ENCODE measurements at places on chromosomes 13 and 19. TPM values are rescaled to one million over a fixed set of nuclear protein-coding genes. Genes with fewer than 3 reads are reported as not detected.
A peak's percentile ranks its signal among the peaks of the same experiment; 100 is the strongest.

DNA sequence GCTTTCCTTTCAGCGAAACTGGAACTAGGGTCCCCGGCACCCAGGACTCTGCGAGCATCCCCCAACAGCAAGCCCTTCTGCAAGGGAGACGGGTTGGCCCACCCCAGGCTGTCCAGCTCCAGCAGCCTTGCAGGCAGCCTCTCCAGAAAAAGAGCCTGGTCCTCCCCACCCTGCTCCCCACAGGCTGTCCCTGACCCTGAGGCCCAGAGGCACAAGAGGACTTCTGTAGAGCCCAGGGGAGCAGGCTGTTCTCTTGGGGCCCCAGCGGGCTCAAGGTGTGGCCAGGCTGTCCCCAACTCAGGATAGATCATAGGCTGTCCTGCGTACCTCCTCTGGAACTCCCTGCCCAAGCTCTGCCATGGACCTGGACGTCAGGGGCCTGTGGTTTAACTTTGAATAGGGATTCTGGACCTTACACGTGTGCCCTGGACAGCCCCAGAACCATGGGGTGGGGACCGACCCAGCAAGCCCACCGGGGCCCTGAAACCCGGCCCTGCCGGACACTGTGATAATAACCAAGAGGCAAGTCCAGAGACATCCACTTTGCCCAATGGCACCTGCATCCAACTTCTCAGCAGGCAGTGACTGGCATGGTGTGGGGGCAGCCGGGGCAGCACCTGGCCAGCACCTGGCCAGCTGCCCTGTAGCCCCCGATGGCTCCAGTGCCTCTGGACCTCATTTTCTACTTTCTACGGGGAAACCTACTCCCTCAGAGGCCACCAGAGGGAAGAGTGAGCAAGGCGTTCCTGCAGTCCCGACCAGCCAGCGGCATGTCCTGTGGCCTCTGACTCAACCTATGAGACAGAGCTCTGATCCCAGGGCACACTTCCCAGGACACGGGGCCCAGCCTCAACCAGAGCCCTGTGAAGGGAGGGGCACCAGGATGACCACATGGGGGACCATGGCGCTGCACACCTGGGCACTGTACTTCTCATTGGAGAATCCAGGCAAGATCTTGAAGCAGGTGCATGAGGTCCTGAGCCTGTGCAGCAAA is 50.9 kb upstream of the TPM4 start:
- no peaks in the 10 kb centered on the region for H3K36me3 ChIP-seq
- no peak for DNase-seq
- no peaks in the 10 kb centered on the region for H3K27me3 ChIP-seq
- no peak overlapping the region for H3K4me3 ChIP-seq
- H3K4me1 ChIP-seq, result no peaks in the 10 kb centered on the region

GRCh38 chr13:74336546-74336945 is 202.3 kb upstream of the KLF12 start:
- no peak overlapping the region for H3K4me3 ChIP-seq
- no peaks in the 10 kb centered on the region for H3K36me3 ChIP-seq
- no peak overlapping the region for H3K27ac ChIP-seq
- no peak for DNase-seq
- no peaks in the 10 kb centered on the region for H3K27me3 ChIP-seq

- no peak for DNase-seq
- H3K36me3 ChIP-seq, result no peaks in the 10 kb centered on the region
- H3K4me3 ChIP-seq, result no peak overlapping the region
- H3K27ac ChIP-seq, result no peak overlapping the region
- no peaks in the 10 kb centered on the region for H3K27me3 ChIP-seq
- no peaks in the 10 kb centered on the region for H3K4me1 ChIP-seq
These were observed 402.7 kb downstream of the IRS2 start for GRCh38 chr13:109383683-109384082.

DNA sequence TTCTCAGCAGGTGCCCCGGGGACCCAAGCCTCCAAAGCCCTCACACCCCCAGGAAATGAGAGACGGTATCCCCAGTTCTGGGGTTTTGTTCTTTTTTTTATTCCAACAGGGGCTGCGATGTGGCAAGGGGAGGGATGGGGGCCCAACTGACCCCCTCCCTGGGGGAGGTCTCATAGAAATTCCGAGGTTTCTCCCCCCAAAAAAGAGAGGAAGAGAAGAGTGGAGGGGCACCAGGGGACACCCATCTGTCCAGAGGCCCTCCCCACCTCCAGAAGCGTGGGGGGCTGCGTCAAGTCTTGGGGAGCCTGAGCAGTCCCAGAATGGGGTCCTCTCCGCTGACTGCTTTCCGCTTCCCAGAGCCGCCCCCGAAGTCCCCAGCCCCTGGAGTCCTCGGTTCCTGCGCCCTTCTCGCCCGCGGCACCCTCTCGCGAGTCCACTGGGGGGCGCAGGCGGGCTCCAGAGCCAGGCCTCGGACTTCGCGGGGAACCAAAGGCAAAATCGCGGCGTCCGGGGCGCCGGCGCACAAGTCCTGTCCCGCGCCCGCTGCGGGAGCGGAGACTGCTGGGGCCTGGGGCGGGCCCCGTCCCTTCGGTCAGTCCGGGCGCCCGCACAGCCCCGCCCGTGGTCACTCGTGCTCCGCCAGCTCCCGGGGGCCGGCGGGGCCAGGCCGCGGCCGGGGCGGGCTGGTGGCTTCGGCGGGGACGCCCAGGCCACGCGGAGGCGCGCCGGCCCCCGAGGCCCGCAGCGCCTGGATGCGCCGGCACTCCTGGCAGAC is 4.4 kb upstream of the ATP1A3 start:
- peaks cover 91% of the 10 kb centered on the region for H3K27me3 ChIP-seq
- H3K27ac ChIP-seq, result no peak overlapping the region
- H3K4me1 ChIP-seq, result no peaks in the 10 kb centered on the region
- no peak overlapping the region for H3K4me3 ChIP-seq
- DNase-seq, result no peak

- no peak overlapping the region for H3K27ac ChIP-seq
- no peaks in the 10 kb centered on the region for H3K27me3 ChIP-seq
- H3K4me3 ChIP-seq, result no peak overlapping the region
- no peaks in the 10 kb centered on the region for H3K4me1 ChIP-seq
These were observed 210.1 kb downstream of the TBC1D4 start for GRCh38 chr13:75271846-75272245.

DNA sequence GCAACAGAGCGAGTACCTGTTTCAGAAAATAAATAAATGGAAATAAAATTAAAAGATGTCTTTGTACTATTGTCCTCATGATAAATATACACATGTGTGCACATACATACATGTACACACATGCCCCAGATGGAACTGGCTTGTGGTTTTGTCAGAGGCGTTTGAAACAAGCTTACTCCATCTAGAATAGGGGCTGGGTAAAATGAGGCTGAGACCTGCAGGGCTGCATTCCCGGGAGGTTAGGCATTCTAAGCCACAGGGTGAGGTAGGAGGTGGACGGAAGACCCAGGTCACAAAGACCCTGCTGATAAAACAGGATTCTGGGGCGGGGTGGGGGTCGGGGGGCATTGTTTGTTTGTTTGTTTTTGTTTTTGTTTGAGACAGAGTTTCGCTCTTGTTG is 8.1 kb upstream of the SIN3B start:
- H3K27ac ChIP-seq, result no peak overlapping the region
- no peaks in the 10 kb centered on the region for H3K36me3 ChIP-seq
- H3K4me3 ChIP-seq, result no peak overlapping the region
- no peaks in the 10 kb centered on the region for H3K27me3 ChIP-seq
- H3K4me1 ChIP-seq, result peaks cover 9% of the 10 kb centered on the region

CLDND2 gene
- not detected for total RNA-seq

ZNF837 gene
- total RNA-seq, result 6.6 TPM

PMIS2 gene
- not detected for total RNA-seq

- DNase-seq, result no peak
- no peaks in the 10 kb centered on the region for H3K4me1 ChIP-seq
- H3K27ac ChIP-seq, result no peak overlapping the region
These were observed 98.8 kb downstream of the COL4A1 start for GRCh38 chr13:110208116-110208515.

GRCh38 chr13:53144826-53145225 is 116.2 kb downstream of the OLFM4 start:
- no peak for DNase-seq
- no peaks in the 10 kb centered on the region for H3K4me1 ChIP-seq
- H3K27me3 ChIP-seq, result no peaks in the 10 kb centered on the region
- no peak overlapping the region for H3K4me3 ChIP-seq

DNA sequence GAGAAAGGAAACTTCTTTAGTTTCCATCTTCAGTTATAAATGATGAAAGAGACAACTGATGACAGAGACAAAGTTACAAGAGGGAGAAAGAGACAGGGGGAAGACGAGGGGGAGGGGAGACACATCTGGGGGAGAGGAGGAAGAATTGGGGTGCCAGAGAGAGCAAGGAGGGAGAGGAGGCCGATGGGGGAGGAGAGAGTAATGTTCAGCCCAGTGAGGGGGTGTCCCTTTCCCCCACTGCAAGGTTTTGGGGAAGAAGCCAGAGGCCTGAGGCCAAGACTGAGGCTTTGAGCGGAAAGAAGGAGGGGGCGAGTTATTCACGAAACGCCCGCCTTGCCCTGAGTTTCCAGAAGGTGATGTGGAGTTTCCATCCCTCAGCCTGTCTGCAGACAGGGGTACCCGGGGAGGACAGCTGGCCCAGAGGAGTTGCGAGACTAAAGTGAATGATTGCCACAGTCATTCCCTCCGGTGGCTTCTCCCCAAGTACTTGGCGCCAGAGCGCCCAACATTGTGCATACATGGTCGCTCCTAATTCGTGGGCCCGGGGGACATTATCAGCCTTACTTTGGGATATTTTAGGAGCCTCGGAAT is 558 bp upstream of the PPAN start:
- peak overlapping the region; percentile 62 for H3K27ac ChIP-seq
- no peak for DNase-seq
- peaks cover 8% of the 10 kb centered on the region for H3K4me1 ChIP-seq
- H3K4me3 ChIP-seq, result peak overlapping the region; percentile 74

PDX1 gene
- total RNA-seq, result not detected

- DNase-seq, result no peak
- no peaks in the 10 kb centered on the region for H3K4me1 ChIP-seq
- no peaks in the 10 kb centered on the region for H3K36me3 ChIP-seq
- H3K4me3 ChIP-seq, result peak overlapping the region; percentile 86
- H3K27ac ChIP-seq, result peak overlapping the region; percentile 96
These were observed 2.0 kb downstream of the BICRA start for GRCh38 chr19:47610902-47611301.

CDC42EP5 gene
- 8.8 TPM for total RNA-seq

ESD gene
- 110 TPM for total RNA-seq

ZNF534 gene
- total RNA-seq, result not detected

STOML3 gene
- not detected for total RNA-seq

- H3K4me1 ChIP-seq, result no peaks in the 10 kb centered on the region
- H3K27me3 ChIP-seq, result no peaks in the 10 kb centered on the region
- no peak overlapping the region for H3K27ac ChIP-seq
- H3K36me3 ChIP-seq, result no peaks in the 10 kb centered on the region
These were observed 24.6 kb upstream of the CCDC124 start for GRCh38 chr19:17908244-17908643.

ZNF829 gene
- 8.9 TPM for total RNA-seq

FCAR gene
- total RNA-seq, result 1.3 TPM

ZSWIM9 gene
- 2.9 TPM for total RNA-seq

DNA sequence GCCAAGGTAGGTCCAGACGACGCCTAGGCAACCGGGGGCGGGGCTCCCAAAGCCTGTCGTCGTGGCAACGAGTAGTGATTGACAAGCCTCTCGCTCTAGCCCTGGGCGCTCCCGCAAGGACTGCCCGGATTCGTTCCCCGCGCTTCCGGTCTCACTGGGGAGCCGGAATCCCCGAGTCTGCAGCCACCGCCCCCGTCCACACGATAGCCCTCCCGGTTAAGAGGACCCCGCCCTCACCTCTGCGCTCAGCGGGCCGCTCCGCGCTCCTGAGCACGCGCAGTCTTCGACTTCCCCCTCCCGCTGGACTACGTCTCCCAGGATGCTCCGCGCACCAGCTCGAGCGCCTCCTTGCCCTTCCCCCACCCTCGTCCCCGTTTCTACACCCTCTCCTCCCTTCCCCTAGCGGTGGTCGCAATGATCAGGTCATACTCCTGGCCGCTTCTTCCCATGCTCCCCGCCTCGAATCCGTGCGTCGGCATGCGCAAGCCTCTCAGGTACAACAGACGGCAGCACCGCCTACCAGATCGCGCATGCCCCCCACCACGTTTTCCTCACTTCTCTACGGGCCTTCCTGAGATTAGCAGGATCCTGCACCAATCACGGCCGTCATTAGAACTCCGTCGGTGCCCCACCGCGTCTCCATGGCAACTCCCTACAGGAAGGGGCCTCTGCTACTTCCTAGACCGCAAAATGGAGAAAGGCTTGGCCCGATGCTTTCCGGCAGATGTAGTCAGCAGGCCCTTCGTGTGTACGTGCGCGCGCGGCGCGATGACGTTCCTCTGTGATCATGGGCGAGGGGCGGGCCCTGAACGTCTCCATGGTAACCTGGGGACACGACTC is at the start of gene MZF1:
MZF1 (minus strand) TSS at position 518 of the 840 bp plus-strand sequence. CDS start 1,946 bp downstream, outside the sequence.
- peak within 1 kb of the TSS; percentile 98 for H3K27ac ChIP-seq
- no peaks in the 10 kb centered on the region for H3K36me3 ChIP-seq
- DNase-seq, result peak; percentile 100
- H3K27me3 ChIP-seq, result no peaks in the 10 kb centered on the region

DNA sequence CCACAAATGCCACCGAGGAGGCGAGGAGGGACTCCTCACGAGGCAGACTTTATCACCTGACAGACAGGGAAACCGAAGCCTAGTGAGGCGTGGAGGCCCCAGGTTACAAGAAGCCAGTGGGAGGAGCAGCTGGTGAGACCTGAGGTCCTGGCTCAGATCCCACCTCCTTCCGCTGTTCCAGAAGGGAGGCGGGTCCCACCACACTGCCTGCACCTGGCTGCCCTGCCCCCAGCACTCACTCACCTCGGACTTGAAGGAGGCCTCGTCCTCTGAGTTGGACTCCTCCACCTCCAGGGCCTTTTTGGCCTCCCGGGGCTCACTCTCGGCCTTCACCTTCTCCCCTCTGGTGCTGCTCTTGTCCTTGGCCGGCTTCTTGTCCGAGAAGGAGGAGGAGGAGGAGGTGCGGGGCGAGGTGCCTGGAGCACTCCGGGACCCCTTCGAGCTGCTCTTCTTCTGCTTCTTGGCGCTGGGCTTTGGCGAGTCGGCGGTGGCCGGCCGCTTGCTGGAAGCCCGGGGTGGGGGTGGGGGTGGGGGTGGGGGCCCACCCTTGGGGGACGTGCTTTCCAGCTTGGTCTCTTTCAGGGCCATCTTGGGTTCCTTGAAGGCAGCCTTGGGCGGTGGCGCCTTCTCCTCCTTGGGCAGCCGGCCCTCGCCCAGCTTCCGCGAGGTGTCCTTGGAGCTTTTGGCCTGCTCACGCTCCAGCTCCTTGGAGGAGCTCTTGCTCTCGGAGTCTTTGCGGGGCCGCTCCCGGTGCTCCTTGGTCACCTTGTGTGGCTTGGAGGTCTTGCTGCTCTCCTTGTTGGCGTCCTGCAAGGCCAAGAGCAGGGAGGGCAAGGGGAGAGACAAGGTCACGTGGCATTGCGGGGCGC is 57.7 kb downstream of the MLLT1 start:
- no peak overlapping the region for H3K4me3 ChIP-seq
- H3K27ac ChIP-seq, result no peak overlapping the region
- DNase-seq, result no peak
- H3K36me3 ChIP-seq, result no peaks in the 10 kb centered on the region
- H3K27me3 ChIP-seq, result no peaks in the 10 kb centered on the region

GRCh38 chr13:44231786-44232516 is 141.7 kb upstream of the SERP2 start:
- peak overlapping the region; percentile 81 for H3K27ac ChIP-seq
- no peak overlapping the region for H3K4me3 ChIP-seq
- no peaks in the 10 kb centered on the region for H3K36me3 ChIP-seq
- peaks cover 3% of the 10 kb centered on the region for H3K4me1 ChIP-seq
- peak; percentile 83 for DNase-seq

GRCh38 chr13:31043957-31044356 is 111.5 kb downstream of the TEX26 start:
- H3K4me1 ChIP-seq, result peaks cover 4% of the 10 kb centered on the region
- H3K4me3 ChIP-seq, result no peak overlapping the region
- H3K27ac ChIP-seq, result no peak overlapping the region
- no peaks in the 10 kb centered on the region for H3K36me3 ChIP-seq
- no peak for DNase-seq
